Stimulated activated CD8-positive, alpha-beta memory T cell treated with anti-CD3 and anti-CD28 coated beads, Interleukin-15, amount 100 ng/mL, for 48 hours (primary cell): ENCODE measurements at places on chromosomes 5 and 9.

- no peak for DNase-seq
Measured at GRCh38 chr9:126704157-126704891, 90.6 kb downstream of the LMX1B start.

DNA sequence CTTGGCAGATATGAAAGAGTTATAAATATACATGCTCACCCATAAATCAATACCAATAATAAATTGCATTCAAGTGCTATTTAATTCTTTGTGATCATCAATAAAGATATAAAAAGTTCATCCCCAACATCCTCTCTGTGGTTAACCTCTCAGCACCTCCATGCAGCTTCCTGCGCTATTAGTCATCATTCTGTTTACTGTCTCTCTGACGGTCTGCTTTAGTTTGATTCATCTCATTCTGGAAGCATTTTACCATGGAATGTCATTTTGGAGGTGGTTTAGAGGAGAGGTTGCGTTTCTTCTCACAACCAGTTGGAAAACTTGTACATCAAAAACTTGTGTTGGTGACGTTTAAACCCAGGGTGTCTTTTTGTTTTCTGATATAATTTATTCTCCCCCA is 486.6 kb downstream of the BRINP1 start:
- no peak for DNase-seq

DNA sequence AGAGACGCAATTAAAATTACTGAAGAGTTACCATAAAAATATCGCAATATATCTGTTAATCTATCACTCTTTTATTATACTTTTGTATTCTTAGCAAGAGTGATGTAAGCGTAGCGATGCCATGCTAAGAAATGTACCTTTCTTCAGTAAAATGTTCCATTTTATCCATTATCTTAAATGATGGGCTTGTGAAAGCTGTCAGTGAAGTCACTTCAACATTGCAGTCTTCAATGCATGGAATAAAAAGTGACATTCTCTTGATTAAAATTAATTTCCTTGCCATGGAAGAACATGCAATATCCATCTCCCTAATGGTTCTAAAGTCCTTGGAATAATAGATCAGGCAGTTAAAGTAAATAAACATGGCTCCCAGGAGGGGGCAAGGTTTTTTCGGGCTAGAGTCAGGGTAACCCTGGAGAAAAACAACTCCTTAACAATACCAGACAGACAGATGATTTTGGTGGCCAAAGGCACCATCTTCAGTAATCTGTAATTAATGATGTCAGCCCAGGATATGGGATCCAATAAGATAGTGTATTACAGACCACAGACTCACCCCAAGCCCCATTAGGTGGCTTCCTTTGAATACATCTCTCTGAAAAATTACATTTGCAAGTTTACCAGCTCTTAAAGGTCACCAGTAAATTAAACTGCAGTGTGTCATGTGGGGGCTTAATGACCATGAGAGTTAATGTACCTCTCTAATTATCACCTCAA is 677.1 kb downstream of the DTWD2 start:
- DNase-seq, result no peak

GRCh38 chr9:104293877-104294276 is 199.8 kb downstream of the SMC2 start:
- DNase-seq, result no peak

GRCh38 chr5:124343451-124343867 is 403.0 kb downstream of the ZNF608 start:
- no peak for DNase-seq

- no peak for DNase-seq
Measured at GRCh38 chr9:9122230-9122875, 1322.8 kb upstream of the DMAC1 start.
